ENCODE measurements at places on chromosomes 4 and X.
A peak's percentile ranks its signal among the peaks of the same experiment; 100 is the strongest.

DNA sequence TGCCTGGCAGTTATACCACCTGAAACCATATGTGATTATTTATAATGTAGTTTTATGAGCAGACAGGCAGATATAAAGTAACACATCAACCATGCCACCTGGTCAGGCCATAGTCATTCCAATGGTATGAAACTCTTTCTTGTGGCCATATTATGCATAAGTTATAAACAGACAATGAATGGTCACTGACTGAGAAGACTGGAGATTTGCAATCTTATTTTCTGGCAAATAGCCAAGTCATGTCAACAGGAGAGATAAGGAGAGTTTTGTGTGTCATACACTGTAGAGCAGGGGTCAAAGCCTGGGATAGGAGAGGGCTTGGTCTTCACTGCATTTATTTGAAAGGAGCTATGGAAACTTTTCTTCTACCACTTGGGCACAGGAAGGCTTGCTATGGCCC lies 29.5 kb downstream of the SORBS2 start:
- DNase-seq = no peak

GRCh38 chr4:14952352-14952751 lies 49.9 kb upstream of the CPEB2 start:
- no peak for DNase-seq

- no peak for DNase-seq
These were observed 28.4 kb downstream of the CD99L2 start for GRCh38 chrX:150870029-150870428.

- no peak for DNase-seq
These were observed 124.4 kb upstream of the PCDH18 start for GRCh38 chr4:137656661-137657060.

GRCh38 chr4:155629956-155630355 lies 36.7 kb upstream of the GUCY1A1 start:
- DNase-seq = no peak

DNA sequence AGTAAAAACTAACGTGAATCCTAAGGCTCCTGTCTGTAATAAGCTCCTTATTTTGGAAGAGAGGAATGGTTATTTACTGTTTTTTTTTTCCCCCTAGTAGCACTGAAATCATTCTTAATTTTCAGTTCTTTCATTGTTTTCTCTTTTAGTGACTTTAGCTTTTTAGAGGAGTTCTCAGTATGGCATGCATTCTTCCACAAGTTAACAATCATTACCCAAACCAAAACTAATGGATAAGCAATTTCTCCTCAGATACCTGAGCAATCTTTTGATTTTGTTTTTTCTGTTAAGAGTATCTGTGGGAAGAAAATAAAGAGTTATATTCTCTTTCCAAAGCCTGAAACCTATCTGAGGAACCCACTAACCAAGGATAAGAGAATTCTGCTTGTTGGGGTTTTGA lies 16.7 kb upstream of the PPA2 start:
- no peak for DNase-seq

DNA sequence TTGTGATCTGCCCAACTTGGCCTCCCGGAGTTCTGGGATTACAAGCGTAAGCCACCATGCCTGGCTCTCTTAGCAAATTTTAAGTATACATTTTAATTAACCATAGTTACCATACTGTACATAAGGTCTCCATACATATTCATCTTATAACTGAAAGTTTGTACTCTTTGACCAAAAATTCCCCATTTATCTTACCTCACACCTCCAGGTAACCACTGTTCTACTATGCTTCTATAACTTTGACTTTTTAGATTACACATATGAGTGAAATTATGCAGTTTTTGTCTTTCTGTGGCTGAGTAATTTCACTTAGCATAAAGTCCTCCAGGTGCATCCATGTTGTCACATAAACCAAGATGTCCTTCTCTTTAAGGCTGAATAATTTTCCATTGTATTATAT lies 17.4 kb downstream of the C4orf51 start:
- no peak for DNase-seq

- no peak for DNase-seq
These were observed 92.5 kb downstream of the FNIP2 start for GRCh38 chr4:158861281-158861680.

DNA sequence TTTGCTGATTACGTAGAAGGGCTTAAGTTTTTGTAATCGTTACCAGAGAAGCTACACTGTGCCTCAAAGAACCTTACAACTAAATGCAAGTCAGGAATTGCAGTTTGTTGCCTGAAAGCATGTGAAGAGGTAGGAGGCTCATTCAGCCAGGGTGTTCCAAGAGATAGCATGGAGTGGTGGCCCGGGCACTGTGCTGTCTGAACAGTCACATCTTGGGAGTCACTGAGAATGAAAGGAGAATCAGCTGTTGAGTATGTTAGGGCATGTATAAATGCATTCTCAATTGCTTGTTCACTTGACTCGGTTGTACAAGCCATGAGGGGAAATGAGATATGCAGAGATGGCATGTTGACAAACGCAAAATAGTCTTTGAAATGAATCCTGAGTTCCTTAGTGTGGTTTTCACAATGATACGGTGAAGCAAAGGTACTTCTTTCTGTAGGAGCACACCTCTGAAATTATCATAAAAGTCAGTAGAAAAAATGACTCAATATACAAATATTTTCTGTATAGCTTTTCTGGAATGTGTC lies 161.0 kb downstream of the DCTD start:
- no peak for DNase-seq

GRCh38 chrX:101550362-101550750 lies at the start of gene ARMCX1:
Gene ARMCX1 (plus strand): TSS chrX:101550547. CDS start chrX:101552931, 2,384 bp downstream.
- DNase-seq = peak; percentile 23

- no peak for DNase-seq
These were observed 60.0 kb downstream of the FHDC1 start for GRCh38 chr4:152996111-152996571.

DNA sequence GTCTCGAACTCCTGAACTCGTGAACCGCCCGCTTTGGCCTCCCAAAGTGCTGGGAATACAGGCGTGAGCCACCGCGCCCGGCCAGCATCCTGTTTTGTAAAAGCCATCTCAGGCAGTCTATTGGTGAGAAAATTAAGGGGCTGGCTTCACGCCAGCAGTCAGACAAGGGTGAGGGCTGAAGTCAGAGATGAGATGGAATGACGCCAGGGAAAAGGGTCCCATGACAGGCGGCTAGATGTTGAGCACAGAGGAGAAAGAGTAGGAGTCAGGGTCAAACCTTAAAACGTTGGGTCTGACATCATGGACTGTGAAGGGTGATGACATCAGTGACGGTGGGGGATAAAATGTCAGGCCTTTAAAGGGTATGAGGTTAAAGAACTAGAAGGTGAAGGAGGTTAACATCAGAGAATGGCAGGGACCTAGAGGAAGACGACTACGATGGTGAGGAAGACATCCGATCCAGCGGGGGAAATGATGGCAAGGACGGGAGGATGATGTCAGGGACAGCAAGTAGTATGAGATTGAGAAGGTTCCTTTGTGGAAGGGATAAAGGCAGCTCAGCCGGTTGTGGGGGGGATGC lies 504 bp upstream of the RBM3 start:
- peak; percentile 16 for DNase-seq

DNA sequence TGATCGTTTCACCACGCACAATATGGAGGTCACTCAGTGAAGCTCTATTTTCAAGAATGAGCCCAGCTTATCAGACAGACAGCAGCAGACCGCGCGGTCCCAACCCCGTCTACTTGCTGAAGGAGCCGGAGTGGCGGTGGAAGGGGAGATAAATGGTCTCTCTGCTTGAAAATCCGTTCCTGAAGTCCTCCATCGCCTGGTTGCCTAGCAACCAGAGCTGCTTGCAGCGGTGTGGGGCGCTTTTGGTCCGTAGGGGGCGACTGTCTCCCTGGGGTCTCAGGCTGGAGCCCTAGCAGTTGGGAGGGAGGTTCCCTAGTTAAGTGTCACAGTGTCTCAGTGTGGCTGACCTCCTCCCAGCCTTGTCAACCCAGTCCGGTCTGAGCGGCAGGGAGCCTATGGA lies 8.3 kb upstream of the DLG3 start:
- no peak for DNase-seq
